Cortex of kidney (tissue), 1 donor: ENCODE measurements at places on chromosomes 13 and 19.

DNA sequence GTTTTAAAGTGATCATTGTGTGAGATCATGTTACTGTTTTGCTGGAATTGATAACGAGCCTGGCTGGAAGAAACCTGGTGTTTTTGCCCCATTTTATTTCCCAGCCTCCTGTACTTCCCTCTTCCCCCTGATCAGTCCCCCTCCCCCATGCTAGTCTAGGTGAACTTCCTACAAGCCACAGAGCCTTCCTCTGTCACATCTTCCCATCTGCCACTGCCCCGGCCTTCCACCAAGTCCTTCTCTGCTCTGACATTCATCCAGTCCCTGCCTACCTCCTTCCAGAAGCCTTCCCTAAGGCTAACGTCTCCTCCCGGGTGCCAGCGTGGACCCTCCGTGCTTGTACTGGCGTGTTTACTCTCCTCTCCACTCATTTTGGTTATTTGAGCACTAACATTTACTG lies 14.3 kb downstream of the FARP1 start:
- no peak for DNase-seq

DNA sequence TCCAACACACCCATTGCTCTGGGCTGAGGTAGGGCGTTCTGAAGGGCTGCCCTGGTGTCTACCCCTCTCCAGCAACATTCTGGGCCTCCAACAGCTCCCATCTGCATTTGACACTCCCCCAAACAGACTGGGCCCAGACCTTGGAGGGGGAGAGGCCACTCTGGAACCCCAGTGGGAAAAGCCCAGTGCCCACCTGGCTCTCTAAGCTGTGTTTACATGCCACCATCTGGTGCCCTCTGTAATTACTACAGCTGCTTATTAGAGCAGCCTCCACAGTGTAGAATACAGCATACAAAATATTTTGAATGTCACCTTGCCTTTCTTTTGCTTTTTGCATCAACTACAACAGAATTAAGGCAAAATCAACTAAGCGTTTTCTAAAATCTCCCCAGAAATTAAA lies 35.8 kb upstream of the TM9SF2 start:
- DNase-seq, result no peak

DNA sequence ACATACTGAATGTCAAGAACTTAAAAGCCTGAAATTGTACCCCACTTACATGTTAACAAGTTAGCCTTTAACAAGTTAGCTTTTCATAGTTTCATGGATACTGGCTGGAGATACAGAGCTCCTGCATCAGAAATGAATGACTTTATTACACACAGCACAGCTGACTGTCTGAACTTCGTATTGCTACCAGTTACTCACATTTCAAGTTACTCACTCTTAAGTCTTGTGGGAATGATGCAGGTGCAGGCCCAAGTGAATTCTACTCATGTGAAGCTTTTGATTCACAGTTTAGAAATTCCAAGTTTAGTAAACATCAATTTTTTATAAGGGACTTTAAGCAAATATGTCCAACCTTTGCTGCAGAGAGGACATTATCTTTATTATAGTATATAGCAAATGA lies 762.2 kb upstream of the PRR20A start:
- no peak for DNase-seq

GRCh38 chr19:48784527-48784926 lies 26.3 kb downstream of the BCAT2 start:
- DNase-seq, result no peak

DNA sequence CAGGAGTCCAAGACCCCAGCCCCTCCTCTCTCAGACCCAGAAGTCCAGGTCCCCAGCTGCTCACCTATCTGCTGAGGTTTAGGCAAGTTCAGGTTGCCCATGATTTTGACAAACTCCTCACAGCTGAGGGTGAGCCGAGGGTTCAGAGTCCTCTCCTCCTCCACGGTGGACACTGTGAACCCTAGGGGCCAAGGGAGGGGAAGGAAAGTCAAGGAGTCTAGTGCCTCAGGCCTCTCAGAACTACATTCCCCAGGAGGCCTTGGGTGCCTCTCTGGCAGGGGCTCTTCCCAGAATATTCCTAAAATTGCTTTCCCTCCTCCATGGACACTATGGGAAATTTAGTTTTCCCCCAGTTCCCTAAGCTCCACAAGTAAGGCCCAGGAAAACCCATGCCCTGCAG lies 3.3 kb upstream of the PHLDB3 start:
- DNase-seq, result no peak

- DNase-seq, result no peak
These were observed 30.5 kb upstream of the TUBGCP3 start for GRCh38 chr13:112618501-112618900.

DNA sequence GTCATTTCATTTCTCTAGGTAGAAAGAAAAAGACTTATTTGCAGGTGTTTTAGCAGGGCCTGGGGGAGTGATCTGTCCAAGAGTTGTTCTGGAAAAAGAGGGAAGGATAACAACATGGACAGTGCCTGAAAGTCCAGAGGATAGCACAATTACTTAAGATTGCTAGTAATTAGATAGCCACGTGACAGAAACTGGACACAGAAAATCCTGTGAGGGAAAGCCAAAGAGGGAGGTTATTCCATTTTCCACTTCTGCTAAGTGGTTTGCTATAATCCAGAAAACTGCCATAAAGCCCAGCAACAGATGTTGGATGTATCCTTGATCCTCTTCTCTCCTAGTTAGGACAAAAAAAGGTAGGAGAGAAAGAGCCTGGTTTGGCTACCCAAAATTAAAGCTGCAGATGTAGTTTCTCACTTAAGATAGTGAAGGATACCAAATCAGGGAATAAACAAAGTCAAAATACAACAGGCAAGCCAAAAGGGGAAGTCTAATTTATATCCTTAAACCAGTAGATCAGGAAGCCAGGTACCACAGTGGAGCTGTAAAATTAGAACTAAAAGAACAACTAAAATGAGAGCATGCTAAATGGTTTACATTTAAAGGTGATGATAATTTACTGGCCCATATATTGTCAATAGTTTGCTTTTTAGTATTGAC lies 140.2 kb downstream of the VWA8 start:
- no peak for DNase-seq

DNA sequence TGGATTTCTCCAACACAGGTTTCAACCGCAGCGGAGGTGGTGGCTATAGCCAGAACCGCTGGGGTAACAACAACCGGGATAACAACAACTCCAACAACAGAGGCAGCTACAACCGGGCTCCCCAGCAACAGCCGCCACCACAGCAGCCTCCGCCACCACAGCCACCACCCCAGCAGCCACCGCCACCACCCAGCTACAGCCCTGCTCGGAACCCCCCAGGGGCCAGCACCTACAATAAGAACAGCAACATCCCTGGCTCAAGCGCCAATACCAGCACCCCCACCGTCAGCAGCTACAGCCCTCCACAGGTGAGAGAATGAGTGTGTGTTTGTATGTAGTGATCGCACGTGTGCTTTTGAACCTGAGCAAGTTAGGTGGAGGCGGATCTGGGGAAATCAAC lies 6.0 kb upstream of the CCDC97 start:
- no peak for DNase-seq

GRCh38 chr13:91056746-91057145 lies 290.7 kb upstream of the MIR17HG start:
- DNase-seq, result no peak
